ENCODE measurements at places on chromosomes 4 and X.
A peak's percentile ranks its signal among the peaks of the same experiment; 100 is the strongest.

DNA sequence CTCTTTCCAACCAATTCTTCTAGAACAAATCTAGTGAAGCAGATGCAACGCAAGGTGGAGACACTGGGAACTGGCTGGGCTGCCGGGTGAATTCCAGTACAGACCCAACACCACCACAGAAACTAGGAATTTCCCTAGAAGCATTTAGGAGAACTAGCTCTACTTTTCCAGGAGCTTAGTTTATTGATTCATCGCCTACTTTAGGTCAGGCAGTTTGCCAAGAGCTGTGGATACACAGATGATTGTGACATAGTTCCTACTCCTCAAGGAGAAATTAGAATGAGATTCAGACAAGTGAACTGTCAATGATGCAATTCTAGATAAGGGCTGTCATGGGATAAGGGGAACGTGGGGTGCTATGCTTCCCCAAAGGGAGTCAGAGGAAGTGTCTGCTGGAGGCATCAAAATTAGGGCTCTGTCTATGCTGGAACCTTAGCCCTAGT is 350.0 kb downstream of the CAMK2D start:
- H3K36me3 ChIP-seq = no peaks in the 10 kb centered on the region
- no peaks in the 10 kb centered on the region for H3K4me1 ChIP-seq
- DNase-seq = no peak
- H3K27ac ChIP-seq = no peak overlapping the region

DNA sequence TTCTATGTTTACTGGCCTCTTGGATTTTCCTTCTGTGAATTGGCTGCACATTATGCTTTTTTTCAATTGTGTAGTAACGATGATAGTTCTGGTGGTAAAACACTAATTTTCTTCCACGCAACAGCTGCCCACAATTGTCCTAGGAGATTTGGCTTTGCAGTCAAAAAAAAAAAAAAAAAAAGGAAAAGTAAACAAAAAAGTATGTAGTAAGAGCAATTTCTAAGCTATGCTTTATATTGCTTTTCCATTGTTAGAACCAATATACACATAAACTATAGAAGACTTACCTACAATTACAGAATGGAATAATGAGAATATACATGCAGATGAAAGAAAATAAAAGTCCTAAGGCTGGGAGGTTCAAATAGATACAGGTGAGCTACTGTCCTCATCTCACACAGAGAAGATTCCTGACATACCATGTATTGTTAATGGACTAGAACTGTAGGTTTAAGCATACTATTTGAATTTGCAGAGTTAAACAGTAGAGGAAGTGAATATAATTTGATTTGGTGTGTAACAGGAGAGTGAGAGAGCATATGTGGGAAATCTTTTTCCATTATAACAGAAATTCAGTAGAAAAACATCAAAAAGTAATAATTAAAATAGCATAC is 976.2 kb downstream of the RAB28 start:
- no peak overlapping the region for H3K27ac ChIP-seq
- no peaks in the 10 kb centered on the region for H3K36me3 ChIP-seq
- H3K4me3 ChIP-seq = no peak overlapping the region

DNA sequence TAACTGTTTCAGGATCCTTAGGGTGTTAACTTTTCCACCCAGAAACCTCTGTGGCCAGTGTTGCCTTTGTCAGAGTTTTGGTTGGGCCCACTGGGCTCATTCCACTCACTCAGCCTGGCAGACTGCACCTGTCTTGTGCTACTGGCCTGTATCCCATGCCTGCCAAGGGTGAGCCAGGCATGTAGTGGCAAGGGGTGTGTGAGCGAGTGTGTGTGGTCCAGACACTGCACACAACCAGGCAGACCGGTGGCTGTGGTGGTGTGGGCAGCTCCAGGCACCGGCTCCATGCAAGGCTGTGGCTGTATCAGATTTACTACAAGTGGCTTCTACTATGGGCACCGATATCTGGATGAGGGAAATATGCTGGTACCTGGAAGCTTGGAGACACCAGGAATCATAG is 394.6 kb upstream of the DMD start:
- no peaks in the 10 kb centered on the region for H3K27me3 ChIP-seq
- H3K36me3 ChIP-seq = no peaks in the 10 kb centered on the region
- no peak for DNase-seq
- H3K4me1 ChIP-seq = no peaks in the 10 kb centered on the region
- no peak overlapping the region for H3K4me3 ChIP-seq

GRCh38 chr4:158681629-158682028 is 9.5 kb downstream of the ETFDH start:
- H3K4me1 ChIP-seq = no peaks in the 10 kb centered on the region
- no peak for DNase-seq
- no peaks in the 10 kb centered on the region for H3K27me3 ChIP-seq
- H3K4me3 ChIP-seq = no peak overlapping the region
- H3K27ac ChIP-seq = no peak overlapping the region
- H3K36me3 ChIP-seq = no peaks in the 10 kb centered on the region

DNA sequence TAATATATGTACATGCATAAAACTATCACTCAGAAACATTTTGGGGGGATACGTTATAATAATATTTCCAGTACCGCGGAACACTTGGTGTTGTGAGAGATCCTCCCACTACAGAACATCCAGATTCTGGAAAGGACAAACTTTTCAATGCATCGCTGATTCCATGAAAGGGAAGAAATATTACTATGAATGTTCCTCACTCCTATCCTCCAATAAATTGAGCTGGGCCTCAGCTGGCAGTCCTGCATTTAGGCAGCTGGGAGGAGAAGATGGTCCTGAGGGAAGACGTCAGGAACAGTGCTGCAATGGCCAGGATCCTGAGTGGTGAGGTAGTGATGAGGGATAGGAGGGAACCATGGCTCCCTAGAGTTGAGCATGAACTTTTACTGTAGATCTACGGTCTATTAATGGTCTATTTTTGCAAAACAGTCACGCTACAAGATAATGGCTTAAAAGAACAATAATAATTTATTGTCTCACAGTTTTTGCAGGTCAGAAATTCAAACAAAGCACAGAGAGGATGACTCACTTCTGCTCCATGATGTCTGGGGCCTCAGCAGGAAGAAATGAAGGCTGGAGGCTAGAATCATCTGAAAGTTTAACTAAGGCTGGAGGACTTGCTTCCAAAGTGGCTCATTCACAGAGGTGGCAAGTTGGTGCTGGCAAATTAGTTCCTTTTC is 538.1 kb downstream of the STIM2 start:
- H3K4me1 ChIP-seq = no peaks in the 10 kb centered on the region
- H3K4me3 ChIP-seq = no peak overlapping the region
- no peaks in the 10 kb centered on the region for H3K27me3 ChIP-seq
- H3K36me3 ChIP-seq = no peaks in the 10 kb centered on the region
- no peak overlapping the region for H3K27ac ChIP-seq

- no peak overlapping the region for H3K27ac ChIP-seq
- no peaks in the 10 kb centered on the region for H3K36me3 ChIP-seq
- no peak for DNase-seq
- no peak overlapping the region for H3K4me3 ChIP-seq
- no peaks in the 10 kb centered on the region for H3K27me3 ChIP-seq
- H3K4me1 ChIP-seq = no peaks in the 10 kb centered on the region
Observed at GRCh38 chr4:188988131-188988530, 848.9 kb downstream of the TRIML1 start.

DNA sequence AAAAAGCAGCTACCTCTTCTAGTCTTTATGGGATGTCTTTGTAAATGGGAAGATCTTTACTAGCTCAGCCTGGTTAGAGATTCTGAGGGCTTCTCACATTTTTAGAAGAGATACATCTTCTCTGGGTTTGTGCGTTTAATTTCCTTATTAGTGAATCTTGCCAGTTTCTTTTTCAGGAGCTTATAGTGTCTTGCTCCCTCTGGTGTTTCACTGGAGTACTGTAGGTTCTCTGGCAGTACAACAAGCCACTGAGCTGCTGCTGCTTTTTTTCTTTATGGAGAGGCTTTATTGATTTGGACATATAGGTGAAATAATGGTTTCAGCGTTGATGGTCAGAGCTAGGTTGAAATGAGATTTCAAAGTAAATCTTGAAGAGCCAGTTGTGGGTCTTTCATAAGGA is 82.9 kb downstream of the LAS1L start:
- H3K36me3 ChIP-seq = no peaks in the 10 kb centered on the region
- H3K4me1 ChIP-seq = no peaks in the 10 kb centered on the region
- H3K4me3 ChIP-seq = no peak overlapping the region
- H3K27me3 ChIP-seq = no peaks in the 10 kb centered on the region
- H3K27ac ChIP-seq = no peak overlapping the region

DNA sequence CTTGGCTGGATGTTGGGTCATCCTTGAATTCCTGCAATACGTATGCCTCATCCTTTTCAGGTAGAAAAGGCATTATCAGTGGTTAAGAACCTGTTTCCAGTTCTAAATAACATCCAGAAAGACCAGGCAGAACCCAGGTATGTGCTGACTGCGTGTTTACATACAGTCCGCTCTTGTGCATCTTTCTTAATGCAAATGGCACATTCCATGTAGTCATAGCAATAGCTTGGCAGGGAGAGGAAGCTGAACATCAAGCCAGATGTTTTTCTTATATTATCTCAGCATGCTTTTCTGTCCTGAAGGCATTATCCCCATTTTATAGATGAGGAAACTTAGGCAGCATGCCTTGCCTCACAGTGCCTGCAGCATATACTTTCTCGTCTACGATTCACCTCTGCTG is 2.1 kb downstream of the DCLK2 start:
- H3K27me3 ChIP-seq = no peaks in the 10 kb centered on the region
- DNase-seq = no peak
- H3K4me1 ChIP-seq = peaks cover 4% of the 10 kb centered on the region
- H3K4me3 ChIP-seq = no peak overlapping the region

DNA sequence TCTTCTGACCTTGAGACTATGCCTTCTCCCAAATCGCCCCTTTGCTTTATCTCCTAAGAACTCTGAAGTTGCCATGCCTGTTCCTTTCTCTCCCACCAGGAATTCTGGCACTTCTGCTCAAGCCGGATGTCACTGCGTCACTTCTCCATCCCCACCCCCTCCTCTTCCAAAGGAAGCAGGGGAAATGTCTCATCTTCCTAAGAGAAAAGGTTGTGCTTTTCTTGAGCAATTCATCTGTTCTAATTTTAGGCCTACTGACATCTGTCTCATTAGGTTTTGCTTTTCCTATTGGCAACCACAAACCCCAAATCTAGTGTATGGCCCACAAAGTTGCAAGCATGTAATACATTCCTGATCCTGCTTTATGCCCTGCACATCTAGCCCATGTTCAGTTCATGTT is 163.1 kb upstream of the PLAC1 start:
- H3K27me3 ChIP-seq = no peaks in the 10 kb centered on the region
- no peaks in the 10 kb centered on the region for H3K36me3 ChIP-seq
- H3K27ac ChIP-seq = peak overlapping the region; percentile 50
- no peak overlapping the region for H3K4me3 ChIP-seq
- no peak for DNase-seq
- no peaks in the 10 kb centered on the region for H3K4me1 ChIP-seq

DNA sequence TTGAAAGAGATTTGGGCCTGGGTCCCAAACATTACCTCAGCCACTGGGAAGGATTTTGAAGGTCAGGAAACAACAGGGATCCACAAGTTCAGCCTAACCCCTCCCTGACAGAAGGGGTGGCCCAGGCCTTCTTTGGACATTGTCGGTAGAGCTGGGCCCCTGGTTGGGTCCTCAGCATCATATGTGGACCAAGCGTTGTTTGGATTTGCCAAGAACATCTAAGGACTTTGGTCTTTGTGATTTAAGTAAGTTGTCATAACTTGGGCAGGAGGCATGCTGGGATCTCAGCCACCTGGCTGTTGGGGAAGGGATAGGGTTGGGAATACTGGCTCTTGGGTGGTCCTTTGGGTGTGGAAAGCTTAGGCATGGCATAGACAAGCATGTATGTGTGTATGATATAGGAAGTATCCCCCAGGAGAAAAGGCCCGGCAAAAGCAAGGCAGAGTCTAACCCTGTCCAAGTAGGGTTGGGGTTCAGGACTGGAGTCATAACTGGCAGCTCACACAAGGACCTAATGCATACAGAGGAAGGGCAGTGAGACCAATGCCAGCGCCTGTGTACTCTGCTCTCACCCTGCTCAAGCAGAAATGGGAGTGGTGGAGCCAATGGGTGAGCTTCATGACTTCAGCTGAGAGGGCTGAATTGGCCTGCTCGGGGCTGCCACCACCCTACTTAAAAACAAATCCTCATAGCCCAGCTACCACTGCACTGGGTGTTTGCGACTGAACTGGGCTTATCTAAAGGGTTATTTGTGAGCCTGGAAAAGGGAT is 102.8 kb downstream of the RTL5 start:
- no peaks in the 10 kb centered on the region for H3K27me3 ChIP-seq
- no peak overlapping the region for H3K27ac ChIP-seq
- DNase-seq = no peak
- no peaks in the 10 kb centered on the region for H3K36me3 ChIP-seq
- no peaks in the 10 kb centered on the region for H3K4me1 ChIP-seq

DNA sequence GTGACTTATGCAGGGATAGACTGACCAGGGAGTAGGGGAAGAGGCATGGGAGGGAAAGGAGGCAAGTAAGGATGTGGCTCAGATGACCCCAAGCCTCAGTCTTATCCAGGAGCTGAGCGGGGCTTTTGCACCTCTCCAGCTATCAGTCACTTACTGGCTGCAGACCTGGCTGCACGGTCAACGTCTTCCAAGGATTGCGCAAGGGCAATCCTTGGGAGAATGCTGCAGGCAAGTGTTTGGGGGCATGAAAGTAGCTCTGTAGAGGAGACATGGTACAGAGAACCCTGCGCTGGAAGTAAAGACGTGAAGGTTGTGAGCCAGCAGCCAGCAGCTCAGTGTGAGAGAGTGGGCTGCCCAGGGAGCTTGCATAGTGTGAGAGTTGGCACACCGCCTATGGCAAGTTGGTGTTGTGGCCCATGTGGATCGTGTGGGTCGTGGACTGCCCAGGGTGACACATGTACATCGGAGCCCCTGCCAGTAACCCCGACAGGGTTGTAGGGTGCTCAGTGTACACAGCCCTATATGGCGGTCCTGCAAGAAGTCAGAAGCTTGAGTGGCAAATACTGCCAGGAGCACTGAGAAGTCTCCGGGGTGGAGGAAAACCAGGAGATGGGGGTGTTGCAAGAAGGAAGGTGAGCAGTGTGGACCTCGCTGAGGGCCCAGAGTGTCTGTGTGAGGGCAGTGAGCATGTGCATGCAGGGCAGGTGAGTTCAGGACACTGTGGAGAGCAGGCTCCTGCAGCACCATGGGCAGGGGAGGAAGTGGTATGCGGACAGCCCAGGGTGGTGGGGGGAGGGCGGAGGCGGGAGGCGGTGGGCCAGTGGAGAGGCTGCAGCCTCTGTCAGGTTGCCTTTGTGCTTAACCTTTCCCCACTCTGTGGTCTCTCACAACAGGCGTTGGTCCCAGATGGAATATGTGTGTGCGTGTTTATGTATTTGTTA is 50.9 kb downstream of the KIT start:
- H3K36me3 ChIP-seq = no peaks in the 10 kb centered on the region
- no peaks in the 10 kb centered on the region for H3K27me3 ChIP-seq
- DNase-seq = no peak
- H3K27ac ChIP-seq = no peak overlapping the region
- no peaks in the 10 kb centered on the region for H3K4me1 ChIP-seq

DNA sequence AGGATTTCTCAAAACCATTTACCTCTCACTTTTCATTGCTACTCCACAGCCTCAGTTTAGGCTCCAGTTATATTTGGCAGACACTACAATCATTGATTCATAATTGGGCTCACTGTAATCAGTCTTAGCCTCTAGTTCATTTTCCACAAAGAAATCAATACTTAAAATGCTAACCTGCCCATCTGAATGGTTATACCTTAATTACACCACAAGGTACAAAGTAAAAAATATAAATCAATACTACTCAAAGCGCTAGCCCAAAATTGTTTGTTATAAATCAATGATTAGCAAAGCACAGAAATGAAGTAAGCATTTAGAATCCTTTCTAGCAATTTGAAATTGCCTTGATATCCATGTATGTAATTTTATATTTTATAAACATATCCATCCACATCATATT is 222.6 kb upstream of the NDST3 start:
- no peak overlapping the region for H3K27ac ChIP-seq
- no peaks in the 10 kb centered on the region for H3K36me3 ChIP-seq
- H3K27me3 ChIP-seq = no peaks in the 10 kb centered on the region
- no peaks in the 10 kb centered on the region for H3K4me1 ChIP-seq

All from gastrocnemius medialis (tissue), 4 donors.